ENCODE measurements at places on chromosomes 7 and 10.

GRCh38 chr7:152476551-152476950 lies 40.7 kb upstream of the KMT2C start:
- DNase-seq, result no peak

GRCh38 chr7:92421676-92422435 lies 25.4 kb upstream of the GATAD1 start:
- DNase-seq, result peak; percentile 58

DNA sequence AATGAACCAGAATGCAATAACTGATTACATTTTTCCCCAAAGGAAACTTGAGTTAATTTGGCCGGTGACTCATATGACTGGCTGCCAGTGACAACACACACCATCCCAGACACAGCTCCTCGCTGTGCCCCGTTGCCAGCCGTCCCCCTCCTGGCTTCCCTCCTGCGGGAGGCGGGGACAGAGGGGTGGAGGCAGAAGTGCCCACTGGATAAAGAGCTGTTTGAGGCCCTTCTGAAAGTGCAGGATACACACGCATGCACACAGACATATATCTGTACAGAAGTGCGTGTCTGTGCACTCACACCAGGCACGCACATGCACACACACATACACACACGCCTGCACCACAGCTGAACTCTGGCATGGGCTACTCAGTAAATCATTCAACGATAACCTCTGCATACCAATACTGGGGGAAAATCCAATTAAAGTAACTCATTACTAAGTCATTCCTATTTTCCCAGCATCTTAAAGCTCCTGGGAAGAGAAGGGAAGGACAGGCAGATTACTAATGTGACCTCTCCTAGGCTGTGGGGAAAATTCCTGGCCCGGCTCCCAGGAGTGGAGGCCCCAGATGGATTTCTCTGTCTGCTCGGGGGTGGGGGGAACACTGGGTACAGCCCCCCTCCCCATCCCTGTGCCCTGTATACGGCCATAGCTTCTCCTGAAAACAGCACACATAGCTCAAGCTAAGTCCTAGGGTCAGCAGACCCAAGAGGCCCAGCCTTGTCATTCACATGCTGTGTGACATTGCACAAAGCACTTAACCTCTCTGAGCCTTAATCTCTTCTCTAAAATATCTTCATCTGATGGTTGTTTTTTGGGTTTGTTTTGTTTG lies 52.3 kb upstream of the MYL10 start:
- DNase-seq, result no peak

DNA sequence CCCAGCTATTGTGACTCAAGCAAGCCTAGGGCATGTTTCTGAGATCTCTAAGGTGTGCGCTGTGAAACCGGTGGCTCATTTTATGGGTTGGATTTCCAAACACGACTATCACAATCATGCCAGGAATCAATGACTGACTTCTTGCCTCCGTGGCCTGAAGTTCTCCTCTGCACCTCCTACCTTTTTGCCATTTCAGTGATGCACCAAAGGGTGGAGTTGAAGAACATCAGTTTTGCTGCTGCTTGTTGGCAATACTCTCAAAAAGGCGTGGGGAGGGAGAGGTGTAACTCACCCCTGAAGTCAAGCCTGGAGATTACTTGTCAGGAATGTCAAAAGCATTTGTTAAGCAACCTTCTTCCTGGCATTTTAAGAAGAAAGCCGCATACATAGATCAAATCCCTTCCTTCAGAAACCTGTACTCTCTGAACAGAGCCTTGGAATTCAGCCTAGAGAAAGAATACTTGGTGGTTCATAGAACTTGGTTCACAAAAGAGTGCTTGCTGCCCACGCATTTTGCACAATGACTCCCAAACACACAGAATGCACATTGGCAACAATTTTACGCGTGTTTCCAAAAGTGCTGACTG lies 41.0 kb downstream of the KIAA1217 start:
- DNase-seq, result no peak

DNA sequence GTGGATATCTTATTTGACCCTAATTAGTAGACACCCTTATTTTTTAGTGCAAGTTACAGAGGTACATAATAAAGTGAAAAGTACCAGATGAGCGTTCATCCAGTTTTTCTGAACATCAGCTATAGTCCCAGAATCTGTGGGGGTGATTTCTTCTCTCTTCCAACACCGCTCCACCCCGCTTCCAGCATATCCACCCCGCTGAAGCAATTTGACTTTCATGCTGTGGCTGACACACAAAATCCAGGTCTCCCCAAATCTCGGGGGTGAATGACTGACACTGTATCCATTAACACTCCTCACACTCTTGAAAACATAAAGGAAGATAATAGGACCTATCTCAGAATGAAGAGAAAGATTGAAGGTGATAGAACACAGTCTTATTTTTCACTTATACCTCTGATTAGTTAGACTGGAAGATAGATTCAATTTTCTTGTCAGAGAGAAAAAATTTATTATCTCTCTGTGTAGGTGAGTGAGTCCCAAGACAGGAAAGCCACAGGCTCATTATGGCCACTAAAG lies 143.4 kb downstream of the ANLN start:
- DNase-seq, result no peak
